ENCODE measurements at places on chromosomes 4 and X. TPM values are rescaled to one million over a fixed set of nuclear protein-coding genes. Genes with fewer than 3 reads are reported as not detected.

The UGT8 gene
- not detected for total RNA-seq

The SLC16A2 gene
- total RNA-seq = not detected

The CFI gene
- not detected for total RNA-seq

The PAK3 gene
- 0.12 TPM for total RNA-seq

The MAGEA12 gene
- not detected for total RNA-seq

The SPATA4 gene
- total RNA-seq = not detected

The TCP11X1 gene
- total RNA-seq = not detected

The PGAM4 gene
- 0.41 TPM for total RNA-seq

The SPANXN4 gene
- total RNA-seq = not detected

The IL21 gene
- total RNA-seq = 0.36 TPM

The WNK3 gene
- 0.14 TPM for total RNA-seq

The CABS1 gene
- not detected for total RNA-seq

The COL25A1 gene
- total RNA-seq = 0.03 TPM

The CXorf66 gene
- not detected for total RNA-seq

The ZNF674 gene
- 5.6 TPM for total RNA-seq

The SH3TC1 gene
- 23.2 TPM for total RNA-seq

The ERAS gene
- not detected for total RNA-seq

The HDAC8 gene
- total RNA-seq = 23.4 TPM

The TRIM61 gene
- total RNA-seq = 1.2 TPM

The SLC49A3 gene
- 0.31 TPM for total RNA-seq

The ZDHHC15 gene
- total RNA-seq = 0.13 TPM

The S100G gene
- total RNA-seq = not detected

The NR3C2 gene
- total RNA-seq = 5.4 TPM

The RNF128 gene
- not detected for total RNA-seq

The RHOXF1 gene
- total RNA-seq = 0.53 TPM

The CORIN gene
- total RNA-seq = 0.29 TPM

The ZNF630 gene
- total RNA-seq = 1.2 TPM

The RBMX2 gene
- total RNA-seq = 26.0 TPM

The ADH5 gene
- total RNA-seq = 107 TPM

The ADAM29 gene
- total RNA-seq = not detected

The DIPK2B gene
- not detected for total RNA-seq

The CXCL3 gene
- total RNA-seq = not detected

The RTL9 gene
- not detected for total RNA-seq

The HOPX gene
- total RNA-seq = 41.4 TPM

The AMELX gene
- not detected for total RNA-seq

The TGIF2LX gene
- not detected for total RNA-seq

The SPANXD gene
- total RNA-seq = not detected

The SPP1 gene
- not detected for total RNA-seq

The SLC10A6 gene
- not detected for total RNA-seq

The FAT1 gene
- 0.07 TPM for total RNA-seq

Data from activated naive CD4-positive, alpha-beta T cell treated with anti-CD3 and anti-CD28 coated beads, Interleukin-2, amount 10 ng/mL, durations not matched to agents 5 hours and 36 hours (primary cell).